ENCODE measurements at places on chromosomes 2 and 18.

DNA sequence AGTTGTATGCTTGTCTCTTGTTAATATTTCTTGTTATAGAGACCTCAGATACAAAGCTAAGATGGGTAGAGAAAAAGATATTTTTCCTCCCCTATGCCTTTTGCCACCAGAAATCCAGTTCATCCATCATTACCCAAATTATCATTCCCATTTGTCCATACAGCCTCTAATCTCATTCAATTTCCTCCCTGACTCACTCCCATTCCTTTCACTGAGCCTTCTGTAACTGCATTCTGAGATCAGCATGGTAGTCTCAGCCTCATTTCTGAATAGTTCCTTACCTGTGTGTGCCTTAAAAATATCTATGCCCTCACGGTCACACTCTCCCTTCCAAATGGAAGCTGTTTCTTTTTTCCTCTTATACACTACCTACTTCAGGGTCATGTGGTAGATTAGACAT, 15.7 kb upstream of the PIK3C3 start:
- no peak for DNase-seq

DNA sequence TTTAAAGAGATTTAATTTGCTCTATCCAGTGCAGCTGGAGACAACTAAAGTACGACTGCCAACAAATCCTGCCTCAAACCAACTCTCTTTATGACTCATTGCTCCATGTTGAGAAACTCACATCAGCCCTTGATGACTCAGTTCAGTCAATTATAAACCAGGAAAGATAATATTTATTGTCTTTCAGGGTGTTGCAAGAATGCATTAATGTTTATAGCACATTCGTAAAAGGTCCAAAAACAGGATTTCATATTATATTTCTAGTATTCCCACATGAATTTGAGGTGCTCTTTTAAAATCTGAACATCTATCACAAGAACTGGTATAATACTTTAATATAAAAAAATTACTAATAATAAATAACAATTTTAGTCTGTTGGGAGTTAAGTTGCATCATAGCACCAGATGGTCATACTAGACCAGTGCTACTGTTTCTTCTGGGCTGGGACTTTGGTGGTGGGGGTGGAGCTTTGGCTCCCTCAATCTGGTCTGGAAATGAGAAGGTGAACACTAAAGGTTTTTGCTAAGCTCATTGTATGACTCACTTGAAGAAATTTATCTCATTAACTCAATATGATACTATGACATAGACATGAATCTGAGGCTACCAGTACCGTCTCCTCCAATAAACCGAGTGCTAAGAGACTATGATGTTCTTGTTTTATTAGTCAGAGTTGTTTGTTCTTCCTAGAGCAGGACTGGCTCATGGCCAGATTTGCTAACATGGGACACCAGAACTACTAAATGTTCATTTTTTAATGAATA, 26.6 kb upstream of the MAP3K20 start:
- DNase-seq = no peak

DNA sequence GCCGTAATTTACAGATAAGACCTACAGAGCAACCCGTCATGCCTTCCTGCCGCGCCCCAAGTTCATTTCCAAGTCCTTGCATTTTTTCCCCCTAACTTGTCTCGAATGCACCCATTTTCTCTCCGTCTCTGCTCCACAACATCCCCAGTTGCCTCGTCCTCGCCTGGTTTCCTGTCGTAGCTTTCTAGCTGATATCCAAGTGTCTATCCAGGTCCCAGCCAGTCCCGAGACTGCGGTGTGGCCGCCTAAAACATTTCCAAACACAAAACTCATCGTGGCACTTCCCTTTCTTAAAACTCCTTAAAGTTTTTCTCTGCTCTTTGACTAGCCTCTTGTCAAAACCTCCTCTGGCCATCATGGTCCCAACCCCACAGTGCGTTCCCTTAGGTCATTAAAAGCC, 1.2 kb upstream of the BARD1 start:
- DNase-seq = no peak

GRCh38 chr18:11290786-11291185, 141.4 kb upstream of the PIEZO2 start:
- DNase-seq = no peak

- no peak for DNase-seq
Measured at GRCh38 chr2:224449212-224450147, 47.6 kb upstream of the FAM124B start.

- DNase-seq = no peak
Measured at GRCh38 chr18:58966704-58967103, 102.0 kb downstream of the ZNF532 start.

DNA sequence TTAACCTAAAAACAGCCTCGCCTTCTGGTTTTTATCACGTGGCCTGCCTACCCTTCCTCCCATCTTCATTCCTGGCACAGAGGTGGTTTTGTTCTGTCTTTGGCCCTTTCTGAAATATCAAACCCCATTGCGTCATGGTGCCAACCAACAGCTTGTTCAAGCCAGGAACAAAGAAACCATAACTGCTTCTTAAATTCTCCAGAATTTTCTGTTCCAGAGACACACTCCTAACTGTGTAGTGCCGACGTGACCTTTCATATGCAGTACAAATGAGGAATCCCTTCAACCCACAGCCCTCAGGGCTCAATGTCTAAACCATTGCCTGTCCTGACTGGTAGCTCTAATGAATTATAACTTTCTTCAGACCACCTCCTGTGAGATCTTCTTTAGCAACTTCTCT, 82.2 kb upstream of the TNP1 start:
- no peak for DNase-seq

DNA sequence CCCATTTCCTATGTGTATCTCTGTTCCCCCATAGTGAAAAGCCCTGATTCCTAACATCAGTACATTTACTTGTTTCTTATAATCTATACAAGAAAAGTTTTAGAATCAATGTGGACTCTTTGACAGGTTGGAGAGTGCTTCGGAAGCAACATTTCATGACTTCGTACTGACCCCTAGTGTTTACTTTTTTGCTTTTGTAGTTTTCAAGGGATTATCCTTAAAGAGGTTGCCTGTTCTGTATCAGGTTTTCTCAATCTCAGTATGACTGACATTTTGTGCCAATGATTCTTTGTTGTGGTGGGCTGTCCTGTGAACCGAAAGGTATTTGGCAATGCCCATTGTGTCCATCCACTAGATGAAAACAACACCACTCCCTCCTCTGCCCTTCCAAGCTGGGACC, 43.3 kb upstream of the SERPINB2 start:
- no peak for DNase-seq

- DNase-seq = no peak
Measured at GRCh38 chr2:162261032-162261945, 18.0 kb upstream of the FAP start.

DNA sequence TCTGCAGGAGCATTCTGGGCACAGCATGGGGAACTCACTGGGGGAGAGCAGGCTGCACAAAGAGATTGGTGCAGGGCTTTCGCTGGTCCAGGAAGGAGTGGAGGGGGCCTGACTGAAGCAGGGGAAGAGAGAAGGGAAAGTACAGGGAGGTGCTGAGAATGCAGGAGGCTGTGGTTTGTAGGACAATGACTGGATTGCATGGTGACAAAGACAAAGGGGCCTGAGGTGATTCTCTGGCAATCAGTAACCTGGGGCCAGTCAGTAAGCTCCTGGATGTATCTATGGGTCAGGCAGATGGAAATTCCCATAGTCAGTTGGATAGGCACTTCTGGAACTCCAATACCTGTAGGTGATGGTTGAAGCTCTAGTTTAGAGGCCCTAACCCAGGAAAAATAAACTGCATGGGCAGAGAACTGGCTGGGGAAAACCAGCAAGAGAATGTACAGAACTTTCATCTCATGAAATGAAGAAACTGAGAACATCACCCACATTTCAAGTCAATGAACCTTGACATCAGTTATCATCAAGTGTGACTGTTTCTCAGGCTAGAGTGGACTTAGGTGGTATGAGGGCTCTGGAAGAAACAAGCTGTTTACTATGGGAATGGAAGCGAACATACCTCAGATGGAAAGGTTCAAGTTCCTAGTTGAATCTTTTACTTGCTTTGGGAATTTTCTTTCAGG, 193.2 kb downstream of the TPGS2 start:
- no peak for DNase-seq

GRCh38 chr2:200320344-200320743, 13.9 kb downstream of the SPATS2L start:
- DNase-seq = no peak

- DNase-seq = peak; percentile 5
Measured at GRCh38 chr2:172339371-172340010, 87.9 kb upstream of the ITGA6 start.

GRCh38 chr2:235690082-235690808, 196.4 kb downstream of the AGAP1 start:
- no peak for DNase-seq

GRCh38 chr2:67846370-67847070, 216.3 kb downstream of the C1D start:
- no peak for DNase-seq

DNA sequence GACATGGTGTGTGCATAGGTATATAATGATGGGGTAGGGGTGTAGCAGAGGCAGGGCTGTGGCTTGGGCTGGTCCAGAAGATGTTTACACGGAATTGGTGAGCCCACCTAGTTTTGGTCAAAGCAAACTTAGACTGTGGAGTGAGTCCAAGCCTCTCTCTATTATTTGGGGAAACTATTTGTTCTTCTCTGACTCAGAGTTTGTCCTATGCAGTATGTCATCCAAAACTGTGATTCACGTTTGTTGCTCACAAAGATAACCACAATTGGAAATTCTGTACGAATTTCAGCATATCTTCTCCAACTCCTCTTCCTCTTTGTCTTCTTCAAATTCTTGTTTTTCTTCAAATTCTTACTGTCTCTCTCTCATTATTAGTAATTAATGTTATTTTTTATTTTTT, 292.9 kb downstream of the XIRP2 start:
- no peak for DNase-seq

DNA sequence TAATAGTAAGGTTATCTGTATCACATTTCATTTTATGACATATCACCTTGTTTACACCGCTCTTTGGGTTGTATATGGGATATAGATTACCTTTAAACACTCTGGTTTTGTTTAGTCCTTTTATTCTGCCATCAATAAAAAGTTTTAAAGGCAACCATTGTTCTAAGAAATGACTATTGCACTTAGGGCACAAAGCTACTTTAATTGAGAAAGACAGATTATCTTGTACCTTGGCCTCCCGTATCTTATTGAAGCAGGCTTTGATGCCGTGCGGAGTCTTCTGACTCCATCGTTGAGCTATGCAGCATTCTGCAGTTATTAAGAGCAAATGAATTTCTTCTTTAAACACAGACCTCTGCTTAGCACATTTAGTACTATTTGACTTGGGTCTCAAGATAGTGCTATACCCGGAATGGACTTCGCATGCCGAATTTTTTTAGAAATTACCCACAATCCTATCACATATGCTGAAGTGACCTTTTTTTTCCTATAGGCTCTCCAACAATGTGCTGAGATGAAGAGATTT, 16.7 kb downstream of the PKDCC start:
- DNase-seq = no peak

DNA sequence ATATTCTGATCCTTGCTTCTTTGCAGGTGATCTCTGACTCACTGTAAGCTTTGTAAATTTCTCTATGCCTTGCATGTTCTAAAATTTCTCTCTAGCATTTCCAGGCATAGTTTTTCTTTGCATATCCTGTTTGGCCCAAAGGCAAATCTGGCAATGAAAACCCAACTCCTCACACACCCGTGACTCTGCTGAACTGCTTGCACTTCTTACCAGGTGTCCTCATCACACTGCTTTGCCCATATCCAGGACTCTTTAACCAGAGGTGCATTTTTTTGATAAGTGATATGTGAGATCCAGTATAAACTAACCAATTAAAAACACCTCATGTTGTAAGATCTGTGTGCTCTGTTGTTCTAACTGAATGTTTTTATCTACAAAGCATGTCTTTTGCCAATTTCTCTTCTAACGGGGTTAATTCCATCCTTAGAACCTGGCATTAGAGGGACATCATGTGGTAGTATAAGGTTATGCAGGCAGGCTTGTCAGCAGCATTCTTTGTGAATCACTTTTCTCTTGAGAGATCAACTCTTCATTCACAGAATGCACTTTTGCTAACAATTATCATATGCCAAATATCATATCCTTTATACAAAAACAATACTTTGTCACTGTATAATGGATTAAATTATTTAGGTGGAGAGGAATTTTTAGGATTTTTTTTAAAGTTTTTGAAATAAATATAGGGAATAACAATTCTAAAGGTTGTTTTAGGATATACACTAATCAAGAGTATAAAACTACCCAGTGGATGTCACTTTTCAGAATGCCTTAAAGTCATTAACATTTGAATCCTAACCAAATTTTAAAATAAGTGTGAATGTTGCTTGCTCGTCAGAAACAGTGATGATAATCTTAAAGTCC, 20.8 kb upstream of the TMX3 start:
- no peak for DNase-seq

GRCh38 chr2:48131539-48132270, 225.4 kb upstream of the FBXO11 start:
- no peak for DNase-seq

DNA sequence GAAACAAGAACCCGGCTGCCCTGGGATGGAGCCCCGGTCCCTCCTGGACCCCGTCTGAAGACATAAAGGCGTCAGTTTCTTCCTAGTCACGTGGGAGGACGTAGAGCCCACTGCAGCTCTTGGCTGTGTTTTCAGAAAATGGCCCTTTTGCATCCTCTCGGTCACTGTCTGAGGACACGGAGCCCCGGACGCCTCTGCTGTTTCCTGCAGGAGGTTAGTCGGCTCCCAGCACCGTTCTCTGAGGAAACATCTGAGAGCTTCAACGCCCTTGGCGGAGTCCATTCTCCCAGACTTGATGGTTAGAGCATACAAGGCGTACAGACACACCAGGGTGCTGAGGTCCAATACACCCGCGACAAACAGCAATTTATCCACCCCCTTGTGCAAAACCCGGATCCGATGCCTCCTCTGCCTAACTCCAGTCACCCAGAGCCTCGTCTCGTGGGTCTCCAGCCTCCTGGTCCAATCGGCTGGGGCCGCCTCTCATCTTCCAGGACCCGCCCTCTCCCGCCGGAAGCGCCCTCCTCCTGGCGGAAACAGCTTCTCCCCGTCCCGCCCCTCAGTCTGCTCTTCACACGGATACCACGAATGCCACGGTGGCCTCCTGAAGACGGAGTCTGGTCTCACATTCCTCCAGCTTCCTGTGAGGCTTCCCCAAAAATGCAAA, 119.4 kb downstream of the TMEM18 start:
- DNase-seq = no peak

DNA sequence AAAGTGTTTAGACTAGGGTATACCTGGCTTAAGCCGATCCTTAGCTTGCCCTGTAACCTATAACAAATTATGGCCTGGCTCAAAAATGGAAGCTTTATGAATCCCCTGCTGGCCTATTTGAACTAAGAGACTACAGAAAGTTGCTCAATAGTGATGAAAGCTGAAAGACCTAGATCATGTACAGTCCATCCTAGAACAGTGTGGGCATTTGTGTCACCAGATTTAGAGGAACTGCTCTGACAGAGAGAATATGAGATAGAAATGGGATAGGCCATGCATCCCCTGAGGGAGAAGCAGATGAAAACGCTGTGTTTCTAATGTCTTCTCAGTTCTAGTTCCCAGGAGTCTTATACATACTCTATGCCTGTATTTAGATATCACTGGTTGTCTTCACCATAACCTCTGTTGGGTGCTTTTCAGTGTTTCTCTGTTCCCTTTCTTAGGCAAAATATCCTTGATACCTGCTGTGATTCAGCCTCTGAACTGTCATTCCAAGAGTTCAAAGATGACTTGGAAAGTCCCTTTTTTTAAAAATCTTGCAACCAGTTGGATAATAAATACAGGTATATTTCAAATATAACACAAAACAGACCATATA, 246.9 kb upstream of the SLC39A10 start:
- no peak for DNase-seq

- no peak for DNase-seq
Measured at GRCh38 chr2:43848214-43848613, 9.4 kb downstream of the ABCG8 start.

All from stimulated activated CD4-positive, alpha-beta T cell treated with anti-CD3 and anti-CD28 coated beads, Interleukin-2, amount 100 ng/mL, for 4 hours (primary cell).